NCI-H2227 treated with DMSO at 0.1 percent for 48 hours (cell line): ENCODE measurements at places on chromosomes 12 and 14.

DNA sequence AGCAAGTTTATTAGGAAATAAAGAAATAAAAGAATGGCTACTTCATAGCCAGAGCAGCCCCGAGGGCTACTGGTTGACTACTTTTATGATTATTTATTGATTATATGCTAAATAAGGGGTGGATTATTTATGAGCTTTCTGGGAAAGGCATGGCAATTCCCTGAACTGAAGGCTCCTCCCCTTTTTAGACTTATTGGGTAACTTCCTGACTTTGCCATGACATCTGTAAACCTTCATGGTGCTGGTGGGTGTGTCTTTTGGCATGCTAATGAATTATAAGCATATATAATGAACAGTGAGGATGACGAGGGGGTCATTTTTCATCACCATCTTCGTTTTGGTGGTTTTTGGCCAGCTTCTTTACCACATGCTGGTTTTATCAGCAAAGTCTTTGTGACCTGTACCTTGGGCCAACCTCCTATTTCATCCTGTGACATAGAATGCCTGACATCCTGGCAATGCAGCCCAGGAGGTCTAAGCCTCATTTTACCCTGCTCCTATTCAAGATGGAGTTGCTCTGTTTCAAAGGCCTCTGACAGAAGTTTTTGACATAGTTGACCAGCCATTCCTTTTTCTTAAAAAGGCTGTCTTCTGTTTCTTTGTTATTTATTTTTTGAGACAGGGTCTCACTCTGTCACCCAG lies 11.1 kb upstream of the PTGES3 start:
- DNase-seq, result no peak

DNA sequence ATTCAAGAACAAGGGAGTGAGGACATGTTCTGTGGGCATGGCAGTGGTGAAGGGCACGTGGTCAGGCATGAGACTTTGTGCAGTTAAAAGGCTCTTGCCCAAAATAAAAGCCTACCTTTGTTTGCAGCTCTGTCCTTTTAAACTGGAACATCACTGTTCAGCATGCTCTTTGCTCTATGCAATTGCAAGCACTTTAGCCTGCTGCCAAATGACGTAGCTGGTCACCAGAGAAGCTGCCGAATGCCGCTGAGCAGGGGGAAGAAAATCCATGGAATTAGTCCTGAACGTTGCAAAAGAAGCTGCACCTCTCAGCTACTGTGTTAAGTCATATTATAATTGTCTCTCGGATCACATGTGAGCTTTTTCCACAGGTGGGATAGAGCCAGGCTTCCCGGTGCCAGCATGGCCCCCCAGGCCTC lies 176.3 kb upstream of the DIO2 start:
- DNase-seq, result no peak

DNA sequence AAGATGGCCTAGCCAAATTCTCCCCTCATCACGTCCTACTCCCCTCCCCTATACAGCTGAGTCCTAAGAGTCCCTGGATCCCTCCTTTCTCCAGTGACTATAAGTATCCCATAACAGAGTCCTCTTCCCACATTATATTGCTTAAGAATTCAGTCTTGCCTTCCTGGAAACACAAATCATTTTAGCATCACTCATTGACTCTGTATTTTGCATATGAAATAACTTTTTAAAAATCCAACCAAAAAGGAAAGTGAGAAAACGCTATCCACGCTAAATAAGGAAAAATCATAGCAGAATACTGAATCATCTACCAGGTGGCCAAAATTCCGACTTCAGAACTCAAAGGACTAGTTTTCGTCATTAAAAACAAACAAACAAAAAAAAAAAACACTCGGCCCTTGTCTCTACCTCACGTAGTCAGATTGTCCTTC lies 130.2 kb downstream of the GCH1 start:
- no peak for DNase-seq

DNA sequence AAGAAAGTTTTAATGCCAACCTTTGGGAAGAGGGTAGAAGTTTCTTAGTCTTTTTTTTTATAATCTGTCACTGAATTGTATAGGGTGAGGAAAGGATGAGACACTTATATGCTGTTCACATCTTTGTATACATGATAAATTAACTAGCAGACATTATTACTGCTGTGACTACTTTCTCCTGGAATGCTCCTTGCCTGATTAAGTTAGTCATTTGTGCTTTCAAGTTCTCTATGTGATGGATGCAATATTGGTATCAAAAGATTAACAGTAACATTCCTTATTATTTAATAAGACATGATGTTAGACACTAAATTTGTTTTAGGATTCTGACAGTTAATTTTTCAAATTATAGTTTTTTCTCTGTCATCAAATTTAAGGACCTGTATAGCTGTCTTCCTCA lies 223.4 kb upstream of the GARIN2 start:
- DNase-seq, result no peak

GRCh38 chr14:60652674-60653651 lies 3.7 kb upstream of the SIX1 start:
- no peak for DNase-seq

DNA sequence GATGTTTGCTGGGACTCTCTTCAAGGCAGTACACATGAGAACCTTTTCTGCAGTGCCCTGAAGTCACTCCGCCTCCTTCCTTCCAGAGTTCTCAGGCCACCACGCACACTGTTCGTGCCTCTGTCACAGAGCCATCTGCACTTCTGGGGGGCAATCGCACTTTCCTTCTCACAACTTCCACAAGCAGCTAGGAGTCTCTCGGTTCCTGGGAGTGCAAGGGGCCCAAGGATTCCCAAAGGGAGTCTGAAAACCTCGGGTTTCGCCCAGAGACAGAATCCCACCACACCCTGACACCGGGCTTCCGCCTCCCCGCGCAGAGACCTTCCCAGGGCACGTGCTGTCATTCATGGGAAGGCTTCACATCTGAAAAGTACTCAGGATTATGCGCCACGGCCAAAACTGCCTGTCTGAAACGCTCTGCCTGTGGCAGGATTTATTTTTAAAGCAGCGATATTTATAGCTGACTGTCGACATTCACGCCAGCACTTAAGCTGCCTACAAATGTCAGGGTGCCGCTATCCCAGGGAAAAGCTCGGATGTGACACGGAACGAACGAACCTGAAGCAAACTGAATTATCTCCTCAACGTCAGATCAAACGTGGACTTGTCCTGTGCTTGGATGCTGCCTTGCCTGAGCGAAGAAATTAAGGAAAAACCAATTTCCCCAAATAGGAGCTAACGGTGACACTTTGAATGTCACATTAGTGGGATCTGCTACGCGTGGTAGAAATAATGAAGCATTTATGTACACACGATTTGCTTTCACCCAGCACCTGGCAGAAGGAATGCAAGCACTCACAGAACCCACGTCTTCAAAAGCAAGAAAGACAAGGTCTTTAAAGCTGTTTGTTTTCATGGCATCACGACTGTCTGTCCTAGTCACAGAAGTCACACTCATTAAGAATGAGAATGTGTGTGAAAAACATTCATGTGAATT lies 154.0 kb downstream of the PIWIL1 start:
- no peak for DNase-seq

DNA sequence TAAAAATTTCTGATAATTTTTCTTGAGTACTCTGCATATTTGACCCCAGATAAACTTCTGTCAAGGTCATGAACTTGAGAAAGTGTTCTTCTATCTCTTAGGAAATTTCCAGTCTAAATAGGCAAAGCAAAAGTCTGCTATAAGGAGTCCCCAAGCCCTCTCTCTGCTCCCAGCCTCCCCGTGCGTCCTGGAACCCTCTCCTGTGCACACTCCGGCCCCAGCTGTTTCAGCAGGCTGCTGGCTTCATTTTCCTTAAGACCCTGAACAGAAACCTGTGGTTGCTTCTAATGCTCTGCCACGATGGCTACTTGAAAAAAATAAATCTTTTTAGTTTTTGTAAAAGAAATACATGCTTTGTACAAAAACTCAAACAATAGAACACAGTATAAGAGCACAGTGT lies 14.7 kb downstream of the KRT2 start:
- DNase-seq, result no peak

- no peak for DNase-seq
Measured at GRCh38 chr14:80003138-80003537, 208.2 kb downstream of the DIO2 start.

DNA sequence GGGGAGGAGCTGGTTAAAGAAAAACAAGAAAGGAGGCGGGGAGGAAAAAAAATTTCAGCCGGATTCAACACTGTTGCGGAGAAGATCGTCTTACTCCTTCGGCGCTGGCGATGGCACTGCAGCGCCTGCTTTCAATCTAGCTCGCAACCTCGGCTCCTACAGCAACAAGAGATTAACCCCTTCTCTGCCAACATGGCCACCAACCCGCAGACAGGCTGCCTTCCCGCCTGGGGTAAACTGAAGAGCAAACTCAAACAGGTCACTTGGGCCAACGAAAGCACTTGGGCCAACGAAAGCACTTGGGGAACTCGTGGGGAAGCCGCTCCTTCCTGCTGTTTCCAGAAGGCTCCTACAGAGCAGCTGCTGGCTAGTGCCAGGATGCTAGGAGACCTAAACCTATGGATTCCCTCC lies 73.7 kb downstream of the CIT start:
- DNase-seq, result peak; percentile 34

GRCh38 chr14:55701638-55702037 lies 121.6 kb downstream of the KTN1 start:
- no peak for DNase-seq

DNA sequence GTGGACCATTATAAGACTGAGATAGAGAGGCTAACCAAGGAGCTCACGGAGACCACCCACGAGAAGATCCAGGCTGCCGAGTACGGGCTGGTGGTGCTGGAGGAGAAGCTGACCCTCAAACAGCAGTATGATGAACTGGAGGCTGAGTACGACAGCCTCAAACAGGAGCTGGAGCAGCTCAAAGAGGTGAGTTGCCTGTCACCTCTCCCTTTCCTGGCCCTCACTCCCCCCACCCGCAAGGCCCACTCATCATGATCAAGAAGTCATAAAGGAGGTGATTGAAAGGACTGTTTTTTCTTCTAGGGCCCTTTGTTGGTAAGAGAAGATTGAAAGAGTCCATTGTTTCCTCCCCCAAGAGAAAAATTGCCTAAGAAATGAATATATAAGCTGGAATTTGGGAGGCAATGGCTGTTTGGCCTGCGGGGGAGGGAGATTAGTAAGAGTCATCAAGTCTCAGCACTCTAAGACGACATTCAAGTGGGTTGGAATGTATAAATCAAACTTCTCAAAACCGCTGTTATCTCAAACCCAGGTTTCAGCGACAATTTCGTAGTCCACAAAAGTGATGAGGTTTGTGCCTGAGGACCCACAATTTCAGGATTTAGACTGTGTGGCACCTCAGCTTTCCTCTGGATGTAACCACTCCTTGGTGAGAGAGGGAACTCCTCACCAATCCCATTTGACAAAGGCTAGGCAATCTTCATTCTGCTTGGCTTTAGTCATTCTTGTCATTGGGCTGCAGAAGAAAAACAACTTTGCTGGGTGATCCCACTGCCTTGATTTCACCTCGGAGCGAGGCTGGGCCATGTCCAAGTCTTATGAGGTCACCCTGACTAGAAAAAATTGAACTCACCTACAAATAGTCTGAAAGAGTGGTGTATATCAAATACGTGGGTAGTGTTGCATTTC lies 966 bp downstream of the BICD1 start:
- no peak for DNase-seq

- no peak for DNase-seq
Measured at GRCh38 chr12:120497524-120498150, 1.7 kb downstream of the DYNLL1 start.
